ENCODE measurements at places on chromosomes 3 and 15.

GRCh38 chr3:197219619-197220018 is 78.8 kb downstream of the DLG1 start:
- no peak for DNase-seq

DNA sequence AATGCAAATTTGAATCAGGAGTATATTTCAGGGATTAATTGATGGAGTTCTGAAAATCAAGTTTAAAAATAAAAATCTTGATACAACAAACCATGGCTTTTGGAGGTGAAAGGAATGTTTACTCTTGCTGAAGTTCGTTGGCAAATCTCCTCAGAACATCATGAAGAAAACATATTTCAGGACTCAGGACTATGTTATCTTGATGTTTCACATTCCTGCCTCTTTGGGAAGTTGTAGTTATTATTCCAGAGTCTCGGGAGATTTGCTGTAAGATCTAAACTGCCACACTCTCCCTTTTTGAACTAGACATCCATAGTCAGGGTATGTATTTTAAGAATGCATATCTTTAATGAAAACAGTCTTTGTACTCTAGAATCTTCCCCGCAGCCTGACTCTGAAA is 271.2 kb downstream of the RBMS3 start:
- DNase-seq: no peak

DNA sequence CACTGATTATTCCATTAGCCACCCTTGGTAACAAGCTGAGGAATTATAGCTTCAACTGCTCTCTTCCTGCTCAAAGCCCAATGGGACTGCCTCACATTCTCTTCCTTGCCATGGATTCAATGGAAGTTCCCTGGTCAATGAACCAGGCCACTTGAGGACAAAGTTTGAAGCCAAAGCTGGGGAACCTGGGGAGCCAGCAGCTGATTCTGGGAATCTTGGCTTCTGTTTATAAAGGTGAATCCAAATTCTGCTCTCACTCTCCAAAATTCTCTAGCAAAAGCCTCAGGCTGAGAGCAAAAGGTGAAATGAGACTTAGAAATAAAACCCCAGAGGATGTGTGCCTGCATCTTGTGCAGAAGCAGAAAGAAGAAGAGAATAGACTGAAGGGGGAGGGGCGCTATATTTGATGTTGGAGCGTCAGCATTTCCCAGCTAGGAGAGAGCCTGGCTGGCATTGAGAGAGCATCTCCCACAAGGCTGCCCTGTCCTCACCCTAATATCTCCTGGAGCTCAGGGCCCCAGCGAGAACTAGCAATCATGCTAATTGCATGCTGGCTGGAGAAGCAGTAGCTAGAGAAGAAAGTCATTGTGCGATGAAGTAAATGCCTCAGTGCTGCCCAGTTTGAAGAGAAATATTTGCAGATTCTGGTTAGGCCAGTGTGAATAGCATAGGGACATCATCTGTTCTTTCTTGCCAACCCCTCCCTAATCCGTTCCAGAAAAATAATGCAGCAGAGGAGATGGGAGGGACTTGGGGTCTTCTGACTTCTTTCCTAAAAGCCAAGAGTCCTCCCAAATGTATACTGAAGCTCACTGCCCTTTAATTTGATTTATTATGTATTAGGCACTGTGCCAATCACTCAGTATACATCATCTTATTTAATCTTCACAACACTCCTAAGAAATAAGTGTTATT is 34.9 kb upstream of the GAP43 start:
- DNase-seq: no peak

DNA sequence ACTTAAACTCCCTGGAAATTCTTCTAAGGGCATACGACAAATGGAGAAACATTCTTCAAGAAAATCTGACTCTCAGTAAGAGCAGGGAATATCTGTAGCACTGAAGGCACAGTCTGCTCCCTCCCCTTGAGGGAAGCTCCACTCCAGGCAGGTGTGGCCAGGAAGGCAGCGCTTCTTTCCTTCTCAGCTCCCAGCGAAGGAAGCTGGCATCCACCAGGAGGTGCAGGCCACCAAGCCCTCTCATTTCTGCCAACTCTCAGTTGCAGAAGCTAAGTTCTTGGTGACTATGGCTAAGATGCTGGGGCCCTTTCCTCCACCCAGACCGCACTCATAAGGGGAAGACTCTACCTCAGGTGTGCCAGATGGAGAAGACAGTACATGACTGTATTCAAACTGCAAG is 37.7 kb upstream of the SLC41A3 start:
- DNase-seq: no peak

GRCh38 chr15:67085818-67086636 is 20.6 kb downstream of the SMAD3 start:
- peak; percentile 98 for DNase-seq

DNA sequence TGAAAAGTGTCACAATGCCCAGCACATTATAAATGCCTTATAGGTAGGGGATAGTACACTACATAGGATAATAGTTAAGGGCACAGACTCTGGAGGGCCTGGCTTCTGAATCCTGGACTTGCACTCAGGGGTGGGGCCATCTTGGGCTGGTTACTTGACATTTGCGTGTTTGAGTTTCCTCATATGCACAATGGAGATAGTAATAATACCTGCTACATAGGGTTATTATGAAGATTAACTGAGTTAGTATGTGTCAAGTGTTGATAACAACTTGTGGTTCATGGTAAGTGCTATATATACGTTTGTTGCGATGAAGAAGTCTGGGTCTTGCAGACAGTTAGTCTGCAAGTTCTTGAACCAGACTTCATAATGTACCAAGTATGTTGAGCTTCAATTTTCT is 37.0 kb downstream of the MITF start:
- DNase-seq: no peak

Measured in fibroblast of mammary gland (primary cell).